ENCODE measurements at places on chromosomes 2 and 18.
A peak's percentile ranks its signal among the peaks of the same experiment; 100 is the strongest.

GRCh38 chr2:216430811-216431530 lies 18.7 kb downstream of the SMARCAL1 start:
- no peak for DNase-seq

DNA sequence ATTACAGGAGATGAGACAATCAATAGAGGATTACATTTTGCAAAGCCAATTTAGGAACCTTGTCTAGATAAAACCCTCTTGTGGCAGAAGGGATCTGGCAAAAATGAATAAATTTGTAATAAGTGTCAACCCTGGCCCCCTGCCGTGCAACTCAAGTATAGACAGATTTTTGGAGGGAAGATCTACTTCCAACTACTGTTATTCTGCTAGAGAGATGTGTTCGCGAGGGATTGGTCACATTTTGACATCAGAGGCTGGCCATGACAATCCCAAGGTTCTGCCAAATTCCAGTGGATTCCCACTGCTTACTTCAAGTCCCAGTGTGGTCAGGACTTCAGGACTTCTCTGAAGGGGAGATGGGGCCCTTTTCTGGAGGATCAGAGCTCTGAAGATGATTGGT lies 192.6 kb downstream of the SH3RF3 start:
- no peak for DNase-seq

- peak; percentile 91 for DNase-seq
Measured at GRCh38 chr2:5691985-5692529, at the start of gene SOX11. Gene SOX11, plus strand, starts transcription at chr2:5692384. Its CDS starts 338 bp downstream, at chr2:5692722.

- no peak for DNase-seq
Measured at GRCh38 chr18:21331065-21331464, 89.0 kb downstream of the GREB1L start.

- no peak for DNase-seq
Measured at GRCh38 chr2:234999740-235000425, 48.1 kb downstream of the SH3BP4 start.

- no peak for DNase-seq
Measured at GRCh38 chr18:12044591-12044990, 49.1 kb upstream of the ANKRD62 start.

DNA sequence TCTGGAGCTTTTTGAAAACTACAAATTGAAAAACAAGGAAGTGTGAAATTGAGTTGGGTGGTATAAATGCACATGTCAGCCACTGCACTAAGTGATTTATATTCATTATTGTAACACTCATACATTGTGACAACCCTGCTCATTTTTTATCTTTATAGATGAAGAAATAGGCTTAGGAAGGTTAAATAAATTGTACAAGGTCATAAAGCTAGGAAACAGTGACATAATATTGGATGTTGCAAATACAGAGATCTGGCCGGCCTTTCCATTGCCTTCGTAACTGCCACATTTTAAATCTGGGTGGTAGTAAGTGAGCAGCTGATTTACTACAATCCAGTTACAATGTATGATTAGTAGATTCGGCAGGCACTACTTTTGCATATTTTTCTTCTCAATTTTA lies 76.6 kb upstream of the LPIN2 start:
- no peak for DNase-seq

GRCh38 chr2:121333834-121334558 lies 49.0 kb upstream of the TFCP2L1 start:
- DNase-seq: peak; percentile 40

Data from sigmoid colon (tissue), 7 donors.